ENCODE measurements at places on chromosomes 1 and 21.

- DNase-seq: no peak
Observed at GRCh38 chr1:245406426-245406825, 251.6 kb downstream of the KIF26B start.

DNA sequence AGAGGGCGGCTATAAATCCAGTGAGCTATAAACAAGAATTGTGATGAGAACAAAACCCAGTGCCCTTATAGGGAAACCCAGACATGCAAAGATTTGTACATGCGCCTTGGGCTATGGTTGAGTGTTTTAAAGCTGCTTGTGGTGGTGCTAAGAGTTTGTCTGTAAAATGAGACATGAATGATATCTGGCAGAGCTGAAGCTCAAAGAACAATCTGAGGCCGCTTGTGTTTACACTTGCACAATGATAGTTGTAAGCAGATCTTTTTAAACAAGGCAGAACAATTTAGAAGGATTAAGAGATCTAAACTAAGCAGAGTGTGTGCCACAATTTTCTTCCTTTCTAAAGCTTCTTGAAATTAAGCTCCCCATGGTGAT lies 80.4 kb upstream of the ADAMTS5 start:
- no peak for DNase-seq

- no peak for DNase-seq
Observed at GRCh38 chr1:229094476-229095311, 176.2 kb upstream of the RAB4A start.

- no peak for DNase-seq
Observed at GRCh38 chr1:226722240-226722900, 16.7 kb downstream of the ITPKB start.

- DNase-seq: no peak
Observed at GRCh38 chr1:200923601-200924000, 28.9 kb downstream of the INAVA start.

DNA sequence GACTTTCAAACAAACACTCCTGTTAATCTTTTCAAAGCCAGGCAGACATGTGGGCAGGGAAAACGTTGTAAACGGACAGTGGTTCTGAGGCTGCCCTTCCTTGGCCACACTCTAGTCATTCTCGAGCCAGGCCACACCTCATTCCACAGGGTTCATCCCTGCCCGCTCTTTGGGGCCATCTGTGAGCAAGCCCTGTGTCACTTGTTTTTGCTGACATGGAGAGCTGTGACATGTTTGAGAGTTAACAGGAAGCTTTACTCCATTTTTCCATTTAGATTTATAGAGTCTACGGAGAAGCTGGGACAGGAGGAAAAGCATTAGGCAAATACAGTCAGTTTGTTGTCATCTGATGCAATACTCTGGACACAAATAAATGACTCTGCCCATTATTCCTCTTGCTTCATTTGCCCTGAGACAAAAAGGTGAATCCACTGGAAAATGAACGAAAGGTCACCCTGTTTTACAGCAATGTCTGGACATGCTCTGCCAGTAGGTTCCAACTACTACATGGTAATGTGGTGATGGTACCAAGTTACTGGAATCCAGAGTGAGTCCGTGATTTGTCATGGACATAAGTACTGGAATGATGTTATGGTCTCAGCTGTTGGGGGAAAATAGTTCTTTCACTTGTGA lies 126.9 kb downstream of the CLIC6 start:
- no peak for DNase-seq

GRCh38 chr1:78833491-78833890 lies 173.0 kb downstream of the ADGRL4 start:
- DNase-seq: no peak

DNA sequence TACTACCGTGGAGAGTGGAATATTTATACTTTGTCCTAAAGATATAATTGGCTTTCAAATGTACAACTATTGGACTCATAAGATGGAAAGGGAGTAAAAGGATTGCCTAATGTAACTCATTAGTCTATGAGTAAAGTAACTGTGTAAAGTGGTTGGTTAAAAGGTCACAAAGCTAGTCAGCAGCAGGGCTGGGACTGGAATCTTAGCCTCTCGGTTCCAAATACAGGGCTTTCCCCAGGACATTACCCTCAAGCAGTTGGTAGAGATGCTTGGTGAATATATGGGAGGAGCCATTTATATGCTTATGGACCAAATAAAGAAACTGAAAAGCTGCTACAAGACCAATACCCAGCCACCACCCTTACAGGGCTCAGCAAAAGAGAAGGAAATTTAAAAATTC lies 283.7 kb downstream of the HLX start:
- DNase-seq: no peak

- DNase-seq: no peak
Observed at GRCh38 chr1:225757927-225758656, 19.5 kb upstream of the SRP9 start.

GRCh38 chr1:180255536-180256340 lies 25.7 kb downstream of the LHX4 start:
- DNase-seq: no peak

GRCh38 chr1:209778102-209778501 lies 6.3 kb downstream of the C1orf74 start:
- no peak for DNase-seq

Measured in stimulated activated CD8-positive, alpha-beta memory T cell treated with anti-CD3 and anti-CD28 coated beads, Interleukin-15, amount 100 ng/mL, for 24 hours (primary cell).